ENCODE measurements at places on chromosomes 3 and 15.

DNA sequence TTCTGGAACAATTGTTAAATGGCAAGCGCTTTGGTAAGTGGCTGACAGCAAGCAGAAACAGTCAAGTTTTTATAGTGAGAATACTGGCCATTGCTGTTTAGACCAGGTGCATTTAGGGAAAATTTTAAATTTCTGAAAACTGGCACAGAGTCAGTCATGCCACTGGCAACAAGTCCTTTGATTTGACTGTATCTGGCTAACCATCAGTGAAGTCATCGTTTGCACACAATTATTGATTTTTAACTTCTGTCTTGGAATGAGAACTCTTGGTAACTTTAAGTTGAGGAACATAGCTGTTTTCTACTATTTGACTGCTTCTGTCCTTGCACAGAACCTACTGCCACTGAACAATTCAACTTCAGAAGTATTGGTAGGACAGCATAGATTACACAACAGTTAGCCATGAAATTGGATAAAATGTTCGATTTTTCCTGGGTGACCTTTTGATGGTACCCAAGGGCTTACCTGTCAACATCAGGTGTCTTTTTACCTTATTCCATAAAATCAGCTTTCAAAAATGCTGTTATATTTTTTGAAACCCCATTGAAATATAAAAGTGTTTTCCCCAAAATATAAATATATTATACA is 225.0 kb downstream of the PDZRN3 start:
- no peak for DNase-seq

DNA sequence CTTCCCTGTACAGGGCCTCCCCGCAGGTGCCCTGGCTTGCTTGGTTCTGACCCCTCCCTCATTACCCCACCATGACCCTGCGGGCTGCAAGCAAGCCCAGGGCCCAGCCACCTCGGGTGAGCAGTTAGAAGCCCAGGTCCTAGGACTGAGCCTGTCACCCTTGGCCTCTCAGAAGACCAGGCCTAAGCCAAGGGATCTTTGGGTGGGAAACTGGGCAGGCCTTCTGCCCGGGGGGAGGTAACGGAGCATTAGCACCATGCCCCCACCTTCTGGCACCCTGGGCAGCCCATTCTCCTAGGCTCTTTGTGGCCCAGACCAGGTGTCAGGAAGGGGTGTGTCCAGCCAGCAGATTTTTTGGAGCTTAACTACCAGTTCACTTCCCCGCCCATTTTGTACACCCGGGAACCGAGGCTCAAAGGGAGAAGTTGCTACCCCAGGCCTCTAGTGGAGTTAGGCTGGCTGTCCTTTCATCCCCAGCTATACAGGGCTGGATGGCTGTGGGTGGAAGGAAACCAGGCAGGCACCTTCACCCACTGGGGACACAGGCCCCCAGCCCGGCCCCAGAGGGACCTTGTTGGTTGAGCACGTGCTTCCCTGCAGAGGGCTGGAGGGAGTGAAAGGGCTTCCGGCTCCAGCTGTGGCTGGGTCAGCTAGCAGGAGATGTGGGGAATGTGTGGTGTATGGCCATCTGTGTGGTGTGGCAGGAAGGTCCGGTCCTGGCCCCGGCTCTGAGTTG is 1.4 kb downstream of the CSK start:
- no peak for DNase-seq

DNA sequence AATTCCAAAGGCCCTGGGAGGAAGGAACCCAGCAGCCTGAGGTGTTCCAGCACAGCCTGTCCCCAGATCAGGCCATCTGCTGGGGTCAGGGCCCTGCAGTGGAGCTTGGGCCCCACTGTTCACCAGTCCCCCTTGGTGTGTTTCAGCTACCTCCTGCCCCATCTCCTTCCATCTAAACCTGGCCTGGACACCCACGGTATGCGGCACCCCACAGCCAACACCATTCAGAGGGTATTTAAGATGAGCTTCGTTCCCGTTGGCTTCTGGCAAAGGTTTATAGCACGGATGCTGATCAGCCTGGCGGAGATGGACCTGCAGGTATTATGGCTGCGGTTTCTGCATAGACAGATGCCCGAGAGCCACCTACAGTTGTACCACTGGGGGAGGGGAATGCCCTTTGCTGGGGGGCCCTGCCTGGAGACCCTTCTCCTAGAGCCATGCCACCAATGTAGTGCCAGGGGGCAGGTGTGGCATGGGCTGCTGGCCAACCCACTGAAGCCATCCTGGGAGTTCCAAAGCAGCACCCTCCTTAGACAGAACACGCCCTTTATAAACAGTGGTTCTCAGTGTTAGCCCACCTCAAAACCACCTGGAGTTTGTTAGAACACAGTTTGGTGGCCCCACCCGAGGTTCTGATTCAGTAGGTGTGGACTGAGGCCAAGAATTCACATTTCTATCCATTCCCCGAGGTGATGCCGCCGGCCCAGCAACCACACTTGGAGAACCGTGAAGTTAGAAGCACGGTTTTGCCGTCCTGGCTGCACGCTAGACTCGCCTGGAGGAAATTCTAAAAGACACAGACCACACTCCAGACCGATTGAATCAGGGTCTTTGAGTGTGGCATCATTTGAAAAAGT is 126.9 kb downstream of the LRRK1 start:
- DNase-seq, result no peak

DNA sequence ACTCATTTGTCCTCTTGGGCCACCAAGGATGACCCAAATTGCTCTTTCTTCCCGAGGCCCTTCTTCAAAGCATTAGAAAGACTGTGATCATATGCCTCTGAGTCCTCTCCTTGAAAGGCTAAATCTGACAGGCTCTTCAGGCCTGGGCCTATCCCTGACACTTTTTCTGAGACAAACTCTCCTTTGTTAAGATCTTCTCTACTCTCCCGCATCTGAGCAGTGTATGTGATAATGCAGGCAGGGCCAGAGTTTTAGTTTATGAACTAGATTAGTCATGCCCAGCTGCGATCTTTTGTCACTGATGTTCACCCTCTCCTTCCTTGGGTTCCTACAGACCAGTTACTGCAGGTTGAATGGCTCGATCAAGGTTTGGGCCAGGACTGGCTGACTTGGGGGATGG is 39.2 kb downstream of the MASP1 start:
- no peak for DNase-seq

GRCh38 chr3:172134352-172134751 is 95.0 kb downstream of the FNDC3B start:
- DNase-seq, result no peak

- DNase-seq, result no peak
Measured at GRCh38 chr3:110629917-110630316, 441.7 kb upstream of the NECTIN3 start.
